Kidney (tissue), 22 donors: ENCODE measurements at places on chromosomes 7 and 10. TPM values are rescaled to one million over a fixed set of nuclear protein-coding genes. Genes with fewer than 3 reads are reported as not detected.

- no peak for DNase-seq
These were observed 83.3 kb downstream of the SLIT1 start for GRCh38 chr10:97102441-97102840.

- no peak for DNase-seq
These were observed 51.6 kb upstream of the AQP1 start for GRCh38 chr7:30859940-30860496.

- no peak for DNase-seq
These were observed 48.1 kb downstream of the SH2D4B start for GRCh38 chr10:80585812-80586211.

- no peak for DNase-seq
These were observed 46.9 kb downstream of the TMEM26 start for GRCh38 chr10:61406242-61406641.

DNA sequence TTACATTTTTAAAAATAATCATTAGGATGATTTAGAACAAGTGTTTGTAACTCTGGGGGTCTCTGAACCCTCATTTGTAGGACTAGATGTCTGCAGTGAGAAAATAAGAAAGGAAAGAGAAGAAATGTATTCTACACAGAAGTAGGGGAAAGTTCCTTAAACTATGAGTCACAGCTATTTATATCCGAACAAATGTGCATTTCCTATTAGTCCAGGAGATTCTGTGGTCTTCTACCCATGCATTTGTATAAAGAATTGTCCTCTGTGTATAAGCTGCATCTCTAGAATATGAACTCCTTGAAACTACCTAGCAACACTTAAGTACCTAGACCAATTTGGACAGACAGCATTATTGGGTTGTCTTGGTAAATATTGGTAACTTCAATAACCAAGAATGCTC lies 15.9 kb upstream of the CD36 start:
- no peak for DNase-seq

- peak; percentile 70 for DNase-seq
These were observed 130.3 kb downstream of the NRF1 start for GRCh38 chr7:129741743-129742213.

DNA sequence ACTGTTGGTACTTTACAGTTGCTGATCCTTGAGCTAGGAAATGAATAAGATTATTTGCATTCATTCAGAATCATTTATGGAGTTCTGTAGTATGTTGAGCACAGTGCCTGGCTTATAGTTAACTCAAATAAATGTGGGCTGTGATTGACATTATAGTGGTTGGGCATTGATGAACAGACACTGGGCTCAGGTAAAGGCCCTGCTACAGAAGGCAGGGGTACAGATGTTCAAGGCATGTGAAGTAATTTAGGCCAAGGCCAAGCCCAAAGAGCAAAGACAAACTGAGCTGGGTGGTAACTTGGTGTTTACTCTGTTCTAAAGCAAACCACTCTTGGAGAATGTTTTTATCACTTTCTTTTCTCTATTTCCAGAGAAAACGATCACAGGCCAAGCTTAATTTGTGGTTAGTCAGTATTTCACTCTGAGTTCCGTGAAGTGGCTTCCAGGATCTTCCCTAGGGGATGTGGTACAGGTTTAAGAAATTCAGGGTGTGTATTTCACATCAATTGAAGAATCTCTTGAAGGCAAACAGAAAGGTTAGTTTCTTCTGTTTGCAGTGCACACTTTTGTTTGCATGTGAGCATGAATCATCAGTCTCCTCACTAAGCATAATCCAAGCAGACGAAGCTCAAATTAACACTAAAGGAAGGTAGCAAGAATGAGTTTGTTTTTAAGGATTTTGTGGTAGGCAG lies 113.9 kb upstream of the PRR15 start:
- no peak for DNase-seq

GRCh38 chr7:132618956-132619305 lies 42.7 kb upstream of the PLXNA4 start:
- DNase-seq, result no peak

The NEBL gene
- total RNA-seq, result 21.2 TPM

The PON1 gene
- total RNA-seq, result not detected

The STK31 gene
- total RNA-seq, result 0.44 TPM

- peak; percentile 73 for DNase-seq
These were observed 262.8 kb upstream of the KLF14 start for GRCh38 chr7:130996833-130997231.

DNA sequence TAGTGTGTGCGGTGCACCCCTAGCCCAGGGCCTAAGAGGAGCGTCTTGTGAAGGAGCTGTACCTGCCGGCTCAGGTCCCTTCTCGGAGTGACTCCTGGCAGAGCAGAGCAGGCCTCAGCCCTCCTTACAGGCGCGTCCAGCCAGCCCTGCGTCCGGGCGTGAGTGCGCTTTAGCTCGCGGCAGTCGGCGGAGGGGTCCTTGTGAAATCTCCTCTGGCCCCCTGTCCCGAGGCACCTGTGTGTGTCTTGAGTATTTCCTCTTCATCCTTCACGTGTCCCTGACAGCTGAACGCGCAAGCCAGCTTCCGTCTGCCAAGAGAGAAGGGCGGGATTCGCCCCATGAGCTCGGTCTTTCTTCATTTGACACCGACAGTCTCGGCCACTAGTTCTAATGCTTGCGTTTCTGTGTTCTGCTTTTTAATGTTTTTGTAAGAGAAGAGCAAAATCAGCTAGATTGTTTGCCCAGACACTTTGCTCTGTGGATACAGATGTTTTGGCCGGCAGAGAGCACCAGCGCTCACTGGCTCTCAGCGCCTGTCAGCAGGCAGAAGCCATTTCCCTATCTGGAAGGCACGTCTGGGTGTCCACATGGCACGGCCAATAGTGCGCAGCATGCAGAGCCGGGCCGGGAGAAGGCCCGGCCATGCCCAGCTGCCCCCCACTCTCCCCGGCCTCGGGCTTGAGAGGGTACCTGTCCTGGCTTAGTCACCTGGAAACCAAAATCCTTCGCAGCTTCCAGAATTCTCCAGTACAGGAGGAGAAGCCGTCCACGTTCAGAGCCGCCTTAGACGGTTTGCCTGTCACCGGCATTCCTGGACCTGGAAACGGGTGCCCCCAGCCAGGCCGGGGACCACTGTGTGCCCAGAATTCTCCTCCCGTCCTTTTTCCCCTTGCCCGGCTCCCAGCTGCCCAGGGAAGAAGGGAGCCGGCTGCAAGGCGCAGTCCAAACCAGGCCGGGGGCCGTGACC lies 7.0 kb downstream of the GET4 start:
- DNase-seq, result no peak

The SCIN gene
- total RNA-seq, result 141 TPM

DNA sequence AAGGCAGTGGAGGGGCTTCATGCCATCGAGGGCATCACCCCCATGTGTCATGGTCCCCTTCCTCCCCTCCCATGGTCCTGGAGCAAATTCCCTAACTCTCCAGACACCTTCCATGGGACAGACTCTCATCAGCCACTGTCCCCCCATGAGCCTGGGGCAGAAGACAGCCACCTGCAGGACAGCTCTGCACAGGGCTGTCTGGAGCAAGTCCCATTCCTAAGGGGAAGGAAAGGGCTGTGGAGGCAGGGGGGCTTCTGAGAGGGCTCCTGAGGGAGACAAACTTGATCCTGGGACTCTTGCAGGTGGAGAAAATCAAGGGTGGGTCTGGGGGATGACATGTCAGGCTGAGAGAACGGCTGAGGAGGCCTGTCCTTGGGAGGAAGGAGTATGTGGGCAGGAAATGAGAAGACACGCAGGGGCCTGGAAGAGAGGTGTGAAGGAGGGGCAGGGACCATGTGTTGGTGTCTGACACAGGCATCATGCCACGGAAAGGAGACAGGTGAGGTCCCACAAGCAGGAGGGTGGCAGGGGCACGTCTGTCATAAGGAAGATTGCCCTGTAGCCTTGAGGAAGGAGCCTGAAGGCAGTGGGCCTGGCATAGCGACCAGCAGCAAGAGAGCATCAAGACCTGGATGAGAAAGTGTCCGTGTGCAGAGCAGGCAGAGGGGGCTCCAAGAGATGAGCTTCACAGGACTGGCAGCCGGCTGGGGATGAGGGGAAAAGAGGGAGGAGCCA lies 14.4 kb upstream of the GDF10 start:
- DNase-seq, result no peak
